ENCODE measurements at places on chromosomes 7 and 10.

GRCh38 chr7:47444376-47445098 is 137.4 kb downstream of the TNS3 start:
- peak; percentile 34 for DNase-seq

DNA sequence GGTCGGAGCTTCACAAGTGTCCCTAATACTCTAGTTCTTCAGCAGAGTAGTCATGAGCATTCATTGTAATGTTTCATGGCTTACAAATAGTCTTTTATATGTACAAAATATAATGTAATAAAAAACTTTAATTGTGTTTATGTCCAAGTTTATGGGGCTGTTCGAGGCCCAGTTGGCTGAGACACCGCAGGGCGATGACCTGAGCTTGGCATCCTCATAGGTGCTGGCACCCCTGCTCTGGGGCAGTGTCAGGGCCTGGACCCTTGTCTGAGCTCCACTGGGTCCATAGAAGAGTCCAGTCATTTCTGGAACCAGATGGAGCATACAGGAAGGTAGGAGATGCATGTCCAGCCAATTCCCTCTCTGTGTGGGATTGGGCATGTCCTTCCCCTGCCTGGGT is 12.9 kb upstream of the ZMIZ1 start:
- DNase-seq = no peak

DNA sequence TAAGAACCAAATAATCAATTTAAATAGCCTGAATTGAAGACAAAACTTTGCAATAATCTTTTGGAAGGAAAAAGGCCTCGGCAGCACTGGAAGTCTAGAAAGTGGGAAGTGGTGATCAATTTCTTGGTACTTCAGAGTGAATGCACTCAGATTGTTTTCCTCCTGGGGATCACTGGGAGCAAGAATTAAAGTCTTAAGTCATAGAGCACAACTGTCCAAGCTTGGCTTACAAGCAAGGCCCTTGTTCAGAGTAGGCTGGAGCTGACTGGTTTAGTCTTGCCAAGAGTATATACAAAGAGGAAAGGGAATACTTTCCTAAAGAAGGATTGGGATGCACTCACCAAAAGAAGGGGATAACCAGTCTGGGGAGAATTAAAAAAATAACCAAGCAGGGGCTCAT is 637.1 kb downstream of the CCSER2 start:
- no peak for DNase-seq

- DNase-seq = no peak
Observed at GRCh38 chr10:93999401-93999851, 5.7 kb downstream of the PLCE1 start.

DNA sequence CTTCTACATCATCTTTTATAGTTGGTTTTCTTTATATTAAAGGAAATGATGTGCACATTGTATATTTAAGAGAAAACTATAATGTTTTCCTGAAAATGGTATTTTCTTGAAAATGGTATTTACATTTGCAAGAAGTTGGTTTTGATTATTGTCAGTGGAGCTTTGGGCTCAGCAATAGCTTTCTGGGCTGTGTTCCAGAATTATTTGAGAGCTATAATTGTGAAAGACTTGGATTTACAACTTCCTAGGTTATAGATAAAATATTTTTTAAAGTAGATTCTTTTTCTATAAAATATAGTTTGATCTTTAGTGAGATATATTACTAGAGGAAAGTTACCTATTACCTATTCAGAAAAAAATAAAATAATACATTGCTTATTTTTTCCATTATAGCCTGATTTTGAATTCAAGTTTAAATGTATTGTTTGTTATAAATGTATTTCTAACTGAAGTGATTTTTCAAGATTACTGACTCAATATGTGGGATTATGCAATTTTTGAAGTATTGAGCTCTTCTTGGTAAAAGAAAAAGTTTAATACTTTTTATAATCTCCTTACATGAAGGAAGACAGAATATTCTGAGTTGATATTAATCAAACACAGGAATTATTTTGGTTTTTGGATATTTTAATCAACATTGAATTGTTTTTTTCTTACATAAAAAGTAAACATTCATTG is 20.2 kb downstream of the GNAI1 start:
- DNase-seq = no peak

- DNase-seq = no peak
Observed at GRCh38 chr7:148882192-148882591, 1.9 kb downstream of the EZH2 start.
